ENCODE measurements at places on chromosomes 7 and 10. TPM values are rescaled to one million over a fixed set of nuclear protein-coding genes. Genes with fewer than 3 reads are reported as not detected.

TAS2R5 gene
- 0.10 TPM for total RNA-seq

LMOD2 gene
- not detected for total RNA-seq

RARRES2 gene
- not detected for total RNA-seq

EGFR gene
- 3.5 TPM for total RNA-seq

LIPM gene
- total RNA-seq = not detected

BNIP3 gene
- 99.7 TPM for total RNA-seq

ZFYVE27 gene
- 9.7 TPM for total RNA-seq

HDAC9 gene
- total RNA-seq = 39.5 TPM

CALY gene
- total RNA-seq = not detected

STEAP1B gene
- 47.8 TPM for total RNA-seq

CYP2C19 gene
- not detected for total RNA-seq

HELLS gene
- 48.0 TPM for total RNA-seq

FKBP6 gene
- total RNA-seq = not detected

MBLAC1 gene
- 5.0 TPM for total RNA-seq
